ENCODE measurements at places on chromosomes 6 and 20.

DNA sequence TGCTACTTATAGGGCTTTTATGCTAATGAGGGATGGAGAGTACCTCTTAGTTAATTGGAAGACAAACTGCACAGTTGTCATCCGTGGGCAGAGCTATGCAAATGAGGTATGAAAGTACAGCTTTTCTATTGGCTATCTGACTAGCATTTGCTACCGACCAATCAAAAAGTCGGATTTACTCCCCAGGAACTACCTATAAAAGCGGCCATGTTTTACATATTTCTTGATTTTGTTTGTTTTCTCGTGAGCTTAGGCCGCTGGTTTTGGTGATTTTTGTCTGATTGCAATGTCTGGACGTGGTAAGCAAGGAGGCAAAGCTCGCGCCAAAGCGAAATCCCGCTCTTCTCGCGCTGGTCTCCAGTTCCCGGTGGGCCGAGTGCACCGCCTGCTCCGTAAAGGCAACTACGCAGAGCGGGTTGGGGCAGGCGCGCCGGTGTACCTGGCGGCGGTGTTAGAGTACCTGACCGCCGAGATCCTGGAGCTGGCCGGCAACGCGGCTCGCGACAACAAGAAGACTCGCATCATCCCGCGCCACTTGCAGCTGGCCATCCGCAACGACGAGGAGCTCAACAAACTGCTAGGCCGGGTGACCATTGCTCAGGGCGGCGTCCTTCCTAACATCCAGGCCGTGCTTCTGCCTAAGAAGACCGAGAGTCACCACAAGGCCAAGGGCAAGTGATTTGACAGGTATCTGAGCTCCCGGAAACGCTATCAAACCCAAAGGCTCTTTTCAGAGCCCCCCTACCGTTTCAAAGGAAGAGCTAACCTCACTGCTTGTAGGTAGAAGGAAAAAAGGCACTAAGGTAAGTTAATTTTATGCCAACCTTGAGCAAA, 36.9 kb downstream of the HFE start:
- DNase-seq: peak; percentile 95

- DNase-seq: no peak
Measured at GRCh38 chr6:64186592-64186991, 551.0 kb downstream of the PHF3 start.

DNA sequence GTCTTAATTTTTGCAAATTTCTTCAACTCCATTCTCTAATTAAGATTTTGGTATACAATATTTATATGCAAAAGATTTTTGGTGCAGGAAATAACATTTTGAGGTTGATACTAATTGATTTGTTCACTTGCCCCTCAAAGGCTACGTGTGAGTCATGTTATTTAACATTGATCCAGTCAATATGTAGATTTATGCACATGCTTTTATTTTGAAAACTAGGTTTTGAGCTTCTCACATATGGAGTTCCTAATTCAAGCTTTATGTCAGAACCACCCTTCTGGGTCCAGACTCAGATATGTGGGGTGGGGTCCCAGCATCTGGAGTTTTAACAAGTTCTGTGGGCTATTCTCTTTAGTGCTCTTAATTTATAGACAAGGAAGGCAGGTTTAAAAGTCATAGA, 13.8 kb downstream of the UTRN start:
- DNase-seq: no peak

GRCh38 chr6:116595247-116595646, 21.0 kb upstream of the RSPH4A start:
- no peak for DNase-seq

DNA sequence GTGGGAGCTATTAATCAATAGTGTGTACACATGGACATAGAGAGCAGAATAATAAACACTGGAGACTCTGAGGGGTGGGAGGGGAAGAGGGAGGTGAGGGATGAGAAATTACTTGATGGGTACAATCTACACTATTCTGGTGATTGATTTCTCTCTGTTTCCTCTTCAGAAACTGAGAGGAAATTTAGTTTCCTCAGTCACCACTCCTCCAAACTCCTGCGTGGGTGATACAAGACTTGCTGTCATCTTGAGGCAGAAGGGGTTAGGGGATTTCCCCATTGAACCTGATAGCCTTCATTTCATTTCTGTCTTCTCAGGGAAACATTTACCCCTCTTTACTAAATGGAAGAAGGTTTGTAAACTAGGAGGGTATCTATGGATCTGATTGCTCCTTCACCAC, 84.3 kb upstream of the ESR1 start:
- no peak for DNase-seq

Data from NCI-H510A treated with DMSO at 0.1 percent for 48 hours (cell line).